ENCODE measurements at places on chromosomes 3 and 15.

GRCh38 chr15:98126326-98127085 lies 166.0 kb downstream of the ARRDC4 start:
- peak; percentile 33 for DNase-seq

GRCh38 chr3:69368129-69368741 lies 17.7 kb downstream of the FRMD4B start:
- DNase-seq = no peak

GRCh38 chr3:65806600-65806999 lies 232.1 kb downstream of the MAGI1 start:
- no peak for DNase-seq

DNA sequence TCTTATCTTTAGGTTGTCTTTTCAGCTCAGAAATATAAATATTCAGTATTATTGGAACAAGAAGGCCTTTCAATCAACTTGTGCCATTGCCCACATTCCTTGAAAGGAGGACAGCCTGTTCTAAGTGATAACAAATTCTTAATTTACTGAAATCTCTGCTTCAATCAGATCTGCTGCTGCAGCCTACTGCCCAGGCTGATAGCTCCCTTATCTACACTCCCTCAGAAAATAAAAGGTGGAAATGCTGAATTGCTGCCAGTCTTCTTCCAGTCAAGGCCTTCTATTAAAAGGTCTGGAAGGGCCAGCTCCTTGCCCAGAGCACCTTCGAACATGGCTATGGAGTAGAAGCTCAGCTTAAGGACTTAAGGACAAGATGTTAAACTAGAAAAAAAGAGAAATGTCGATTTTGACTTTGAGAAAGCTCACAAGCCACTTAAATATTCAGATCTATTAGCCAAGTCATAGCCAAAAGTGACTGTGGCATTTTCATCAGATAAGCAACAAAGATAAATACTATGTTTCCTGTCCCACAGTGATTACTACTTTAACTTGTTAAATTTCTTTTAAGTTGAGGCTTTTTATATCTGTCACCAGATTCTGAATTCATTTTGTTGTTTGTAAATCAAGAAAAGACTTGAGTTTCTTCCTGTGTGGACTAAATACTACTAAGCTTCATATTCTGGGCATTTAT lies 480.5 kb upstream of the CBLB start:
- no peak for DNase-seq
